GM12878 (cell line): ENCODE measurements at places on chromosomes 1 and 21.

DNA sequence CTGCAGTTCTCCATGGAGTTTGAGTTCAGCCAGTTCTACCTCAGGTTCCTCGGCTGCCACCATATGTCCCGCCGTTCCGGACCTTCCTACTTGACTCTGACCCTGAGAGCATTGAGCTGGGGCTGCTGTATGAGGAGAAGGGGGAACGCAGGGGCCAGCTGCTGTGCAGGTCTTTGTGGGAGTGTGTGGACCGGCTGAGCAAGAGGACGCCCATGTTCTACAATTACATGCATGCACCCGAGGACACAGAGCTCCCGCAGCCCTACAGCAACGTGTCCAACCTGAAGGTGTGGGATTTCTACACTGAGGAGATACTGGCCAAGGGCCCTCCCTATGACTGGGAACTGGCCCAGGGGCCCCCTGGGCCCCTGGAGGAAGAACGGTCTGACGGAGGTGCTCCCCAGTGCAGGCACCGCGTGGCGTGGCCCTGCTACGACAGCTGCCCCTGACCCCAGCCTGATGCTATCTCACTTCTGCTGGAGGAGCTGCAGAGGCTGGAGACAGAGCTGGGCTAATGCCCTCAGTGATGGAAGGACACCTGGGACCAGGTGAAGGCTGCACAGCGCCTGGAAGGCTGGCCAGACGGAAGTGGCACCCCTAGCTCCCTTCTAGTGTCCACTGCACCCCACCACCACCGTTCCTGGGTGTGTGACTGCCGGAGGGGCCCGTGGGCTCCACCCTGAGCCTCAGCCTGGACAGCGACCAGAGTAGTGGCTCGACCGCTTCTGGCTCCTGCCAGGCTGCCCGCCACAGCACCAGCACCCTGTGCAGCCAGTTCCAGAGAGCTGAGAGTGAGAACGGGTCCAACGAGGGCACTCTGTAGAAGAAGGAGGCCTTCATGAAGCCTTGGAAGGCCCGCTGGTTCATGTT, 20.8 kb upstream of the NPPB start:
- DNase-seq = no peak

DNA sequence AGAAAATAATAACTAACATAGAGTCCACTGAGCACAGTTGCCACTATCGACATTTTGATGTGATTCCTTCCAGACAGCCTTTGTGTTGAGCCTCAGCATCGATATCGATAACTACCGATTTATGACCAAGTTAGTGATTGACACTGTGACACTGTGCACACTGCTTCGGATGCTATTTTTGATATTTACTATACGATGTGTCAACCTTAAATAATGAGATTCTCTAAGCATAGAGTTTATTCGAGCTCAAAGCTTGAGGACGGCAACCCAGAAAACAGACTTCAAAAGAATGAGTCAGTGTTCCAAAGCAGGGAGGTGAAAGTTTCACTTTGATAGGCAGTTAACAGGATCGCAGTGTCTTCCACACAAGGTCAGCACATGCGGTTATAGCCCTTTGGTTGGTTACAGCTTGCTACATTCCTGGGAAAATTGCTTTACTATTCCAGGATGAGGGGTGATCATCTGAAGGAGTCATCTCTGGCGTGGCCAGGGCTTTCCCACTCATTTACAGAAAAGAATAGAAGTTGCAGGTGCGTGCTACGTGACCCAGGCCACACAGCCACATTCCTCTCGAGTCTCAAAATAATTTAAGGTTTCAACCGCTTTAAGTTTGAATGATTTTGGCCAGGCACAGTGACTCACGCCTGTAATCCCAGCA, 53.6 kb upstream of the EFHD2 start:
- no peak for DNase-seq

GRCh38 chr1:177024623-177025022, 139.9 kb downstream of the ASTN1 start:
- no peak for DNase-seq

DNA sequence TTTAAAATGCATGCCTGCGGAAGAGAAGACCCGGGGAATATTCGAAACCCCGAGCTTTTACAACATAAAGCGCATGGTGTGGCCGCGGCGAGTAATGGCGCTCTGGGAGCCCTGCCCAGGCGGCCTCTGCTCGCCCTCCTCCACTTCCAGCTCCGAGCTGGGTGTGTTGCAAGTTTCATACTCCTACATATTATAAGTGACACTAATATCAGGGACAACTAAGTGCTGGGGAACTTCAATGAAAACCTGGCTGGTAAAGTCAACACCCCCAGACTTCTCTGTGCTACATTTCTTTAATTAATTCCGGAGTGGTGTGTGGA, 11.8 kb downstream of the SIM2 start:
- no peak for DNase-seq

DNA sequence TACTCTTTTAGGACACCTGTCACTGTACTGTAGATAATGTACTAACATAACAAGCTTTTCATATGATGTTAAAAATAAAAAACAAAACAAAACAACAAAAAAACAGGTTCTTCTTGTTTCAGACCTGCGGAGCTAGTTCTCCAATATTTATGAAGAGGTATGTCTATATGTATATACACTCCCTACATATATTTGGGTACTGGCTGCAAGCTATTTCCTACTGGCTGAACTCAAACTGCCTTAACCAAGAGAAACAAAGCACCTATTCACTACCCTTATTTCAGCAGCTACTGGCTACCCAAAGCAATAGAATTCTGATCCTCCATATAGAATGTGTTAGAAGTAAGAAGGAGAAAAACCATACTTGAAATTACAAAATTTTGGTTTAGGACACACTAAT, 73.5 kb downstream of the ABL2 start:
- no peak for DNase-seq
